HFFc6 (cell line): ENCODE measurements at places on chromosomes 1 and 21. TPM values are rescaled to one million over a fixed set of nuclear protein-coding genes. Genes with fewer than 3 reads are reported as not detected.

S100A2 gene
- 7.4 to 13.1 TPM (median 11.5 TPM) in 3 replicates for total RNA-seq

HSD3B1 gene
- not detected in 2 replicates for total RNA-seq

ELF3 gene
- total RNA-seq: 0.09 TPM in 1 of 3 replicates, not detected in the others

CACNA1S gene
- total RNA-seq: not detected in 3 replicates
